CD4-positive, alpha-beta memory T cell (primary cell): ENCODE measurements at places on chromosomes 1 and 21. TPM values are rescaled to one million over a fixed set of nuclear protein-coding genes. Genes with fewer than 3 reads are reported as not detected.

DNA sequence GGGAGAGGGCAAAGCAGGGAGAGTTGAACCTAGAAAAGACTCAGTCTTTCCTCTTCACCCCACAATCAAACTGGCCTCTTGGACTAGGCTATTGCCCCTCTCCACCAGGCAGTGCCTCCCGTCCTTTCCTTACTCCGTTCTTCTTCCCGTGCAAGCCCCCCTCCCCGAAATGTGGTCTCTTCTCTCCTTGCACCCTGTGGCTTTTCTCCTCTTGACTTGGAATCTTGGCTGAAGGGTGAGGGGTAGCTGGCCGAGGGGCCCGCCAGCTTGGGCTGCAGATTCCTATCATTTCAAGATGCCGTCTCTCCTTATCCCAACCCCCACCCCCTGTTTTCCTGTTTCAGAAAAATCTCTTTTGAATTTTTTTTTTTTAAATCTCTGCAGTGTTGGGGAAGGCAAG is 1.6 kb downstream of the WNT2B start:
- H3K27me3 ChIP-seq: peaks cover 3% of the 10 kb centered on the region
- H3K4me3 ChIP-seq: no peak overlapping the region
- no peak overlapping the region for H3K27ac ChIP-seq
- H3K4me1 ChIP-seq: peaks cover 13% of the 10 kb centered on the region
- DNase-seq: no peak

The SPRR1B gene
- not detected for polyA plus RNA-seq

The ERVH48-1 gene
- polyA plus RNA-seq: not detected

- no peak overlapping the region for H3K4me3 ChIP-seq
- no peak for DNase-seq
- no peaks in the 10 kb centered on the region for H3K27me3 ChIP-seq
These were observed 136.2 kb upstream of the DUSP10 start for GRCh38 chr1:221878134-221878533.

GRCh38 chr21:42214081-42214750 is 4.7 kb upstream of the ABCG1 start:
- DNase-seq: no peak
- H3K4me3 ChIP-seq: no peak overlapping the region
- no peaks in the 10 kb centered on the region for H3K4me1 ChIP-seq
- H3K36me3 ChIP-seq: no peaks in the 10 kb centered on the region
- no peaks in the 10 kb centered on the region for H3K27me3 ChIP-seq
- no peak overlapping the region for H3K27ac ChIP-seq

The RHD gene
- 0.44 TPM for polyA plus RNA-seq
